Adrenal gland (tissue), 19 donors: ENCODE measurements at places on chromosomes 7 and 10.
A peak's percentile ranks its signal among the peaks of the same experiment; 100 is the strongest.

- no peak overlapping the region for H3K4me3 ChIP-seq
- H3K27me3 ChIP-seq, result no peaks in the 10 kb centered on the region
- H3K36me3 ChIP-seq, result no peaks in the 10 kb centered on the region
- no peak overlapping the region for H3K27ac ChIP-seq
Measured at GRCh38 chr10:130065251-130065650, 45.4 kb downstream of the C10orf143 start.

DNA sequence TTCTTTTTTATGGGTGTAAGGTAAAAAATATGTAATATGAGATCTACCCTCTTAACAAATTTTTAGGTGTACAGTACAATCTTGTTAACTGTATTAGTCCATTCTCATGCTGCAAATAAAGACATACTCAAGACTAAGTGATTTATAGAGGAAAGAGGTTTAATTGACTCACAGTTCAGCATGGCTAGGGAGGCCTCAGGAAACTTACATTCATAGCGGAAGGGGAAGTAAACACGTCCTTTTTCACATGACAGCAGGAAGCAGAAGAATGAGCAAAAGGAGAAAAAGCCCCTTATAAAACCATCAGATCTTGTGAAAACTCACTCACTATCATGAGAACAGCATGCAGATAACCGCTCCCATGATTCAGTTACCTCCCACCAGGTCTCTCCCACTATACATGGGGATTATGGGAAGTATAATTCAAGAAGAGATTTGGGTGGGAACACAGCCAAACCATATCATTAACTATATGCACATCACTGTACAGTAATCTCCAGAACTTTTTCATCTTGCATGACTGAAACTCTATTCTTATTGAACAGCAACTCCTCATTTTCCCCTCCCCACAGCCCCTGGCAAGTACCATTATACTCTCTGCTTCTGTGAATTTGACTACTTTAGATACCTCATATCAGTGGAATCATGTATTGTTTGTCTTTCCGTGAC is 127.4 kb downstream of the WNT2 start:
- no peaks in the 10 kb centered on the region for H3K4me1 ChIP-seq
- H3K36me3 ChIP-seq, result no peaks in the 10 kb centered on the region
- no peak overlapping the region for H3K27ac ChIP-seq

- H3K27me3 ChIP-seq, result peaks cover 18% of the 10 kb centered on the region
- H3K4me1 ChIP-seq, result no peaks in the 10 kb centered on the region
- no peak for DNase-seq
- no peak overlapping the region for H3K27ac ChIP-seq
- no peak overlapping the region for H3K4me3 ChIP-seq
Measured at GRCh38 chr7:24279512-24279911, 4.5 kb upstream of the NPY start.

GRCh38 chr7:27106181-27106900 is 3.9 kb upstream of the HOXA2 start:
- no peaks in the 10 kb centered on the region for H3K36me3 ChIP-seq
- no peaks in the 10 kb centered on the region for H3K4me1 ChIP-seq
- DNase-seq, result no peak
- peak overlapping the region; percentile 90 for H3K27ac ChIP-seq
- no peaks in the 10 kb centered on the region for H3K27me3 ChIP-seq
- peak overlapping the region; percentile 44 for H3K4me3 ChIP-seq

- no peak for DNase-seq
- no peaks in the 10 kb centered on the region for H3K36me3 ChIP-seq
- no peaks in the 10 kb centered on the region for H3K27me3 ChIP-seq
- H3K4me1 ChIP-seq, result no peaks in the 10 kb centered on the region
Measured at GRCh38 chr10:129756912-129757901, 206.9 kb downstream of the EBF3 start.

DNA sequence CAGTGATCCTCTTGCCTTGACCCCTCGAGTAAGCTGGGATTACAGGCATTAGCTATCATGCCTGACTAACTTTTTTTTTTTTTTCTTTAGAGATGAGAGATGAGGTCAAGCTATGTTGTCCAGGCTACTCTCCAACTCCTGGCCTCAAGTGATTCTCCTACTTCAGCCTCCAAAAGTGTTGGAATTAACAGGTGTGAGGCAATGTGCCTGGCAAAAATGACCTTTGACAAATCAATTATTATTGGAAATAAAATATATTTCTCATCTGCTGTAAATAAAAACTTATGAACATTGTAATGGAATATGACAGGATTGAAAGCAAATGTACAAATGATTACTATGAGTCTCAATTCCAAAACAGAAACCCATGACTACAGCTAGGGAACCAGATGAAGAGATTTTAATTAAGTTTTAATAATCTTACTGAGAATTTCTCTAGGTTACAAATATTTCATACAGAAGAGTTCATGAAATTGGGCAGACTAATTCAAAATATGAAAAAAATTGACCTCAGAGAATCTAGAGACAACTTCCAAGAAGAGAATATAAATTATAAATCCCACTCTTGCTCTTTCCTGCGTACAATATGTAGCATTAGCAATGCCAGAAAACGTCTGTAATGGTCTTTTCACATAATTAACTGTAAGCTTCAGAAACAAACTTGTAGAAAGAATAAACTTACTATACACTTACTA is 414.7 kb downstream of the DGKB start:
- H3K4me1 ChIP-seq, result no peaks in the 10 kb centered on the region
- no peaks in the 10 kb centered on the region for H3K27me3 ChIP-seq
- H3K4me3 ChIP-seq, result no peak overlapping the region
- DNase-seq, result no peak
- no peaks in the 10 kb centered on the region for H3K36me3 ChIP-seq

DNA sequence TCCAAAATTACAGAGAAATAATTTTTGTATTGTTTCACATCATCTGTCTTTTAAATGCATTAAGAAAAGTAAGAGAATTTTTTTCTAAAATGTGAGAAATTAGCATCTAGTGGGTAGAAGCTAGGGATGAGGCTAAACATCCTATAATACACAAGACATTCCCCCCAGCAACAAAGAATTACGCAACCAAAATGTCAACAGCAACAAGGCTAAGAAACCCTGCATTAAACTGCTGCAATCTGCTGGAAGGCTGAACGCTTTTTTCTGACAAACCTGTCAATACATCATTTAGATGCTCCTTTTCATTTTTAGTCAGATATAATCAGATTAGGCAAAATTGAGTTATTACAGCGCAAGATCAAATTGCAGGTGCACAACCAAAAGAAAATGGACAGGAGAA is 162.2 kb downstream of the C1GALT1 start:
- no peak overlapping the region for H3K4me3 ChIP-seq
- H3K36me3 ChIP-seq, result no peaks in the 10 kb centered on the region
- no peak overlapping the region for H3K27ac ChIP-seq
- H3K4me1 ChIP-seq, result no peaks in the 10 kb centered on the region
- no peaks in the 10 kb centered on the region for H3K27me3 ChIP-seq

DNA sequence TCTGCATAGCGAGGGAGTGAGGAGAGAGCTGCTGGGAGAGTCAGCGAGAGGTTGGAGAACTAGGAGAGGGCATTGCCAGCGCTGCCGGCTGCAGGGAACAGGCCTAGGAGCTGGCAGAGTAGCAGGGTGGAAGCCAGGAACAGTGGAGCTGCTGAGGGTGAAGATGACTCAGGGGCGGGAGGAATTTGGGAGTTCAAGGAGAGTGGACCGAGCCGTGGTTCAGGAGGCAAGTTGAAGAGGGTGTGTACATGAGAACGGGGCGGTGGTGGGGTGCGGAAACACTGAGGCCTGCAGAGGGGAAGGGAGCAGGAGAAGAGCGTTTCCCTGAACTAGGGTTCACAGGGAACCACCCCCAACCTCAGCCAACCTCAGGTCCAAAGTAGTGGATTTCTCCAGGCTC is 31.5 kb downstream of the HIF1AN start:
- no peaks in the 10 kb centered on the region for H3K36me3 ChIP-seq
- no peak for DNase-seq
- no peak overlapping the region for H3K4me3 ChIP-seq
- H3K27ac ChIP-seq, result no peak overlapping the region
- peaks cover 37% of the 10 kb centered on the region for H3K27me3 ChIP-seq

GRCh38 chr10:104120512-104120902 is 1.5 kb upstream of the SFR1 start:
- no peak overlapping the region for H3K4me3 ChIP-seq
- H3K27ac ChIP-seq, result peak overlapping the region; percentile 85
- no peak for DNase-seq
- no peaks in the 10 kb centered on the region for H3K27me3 ChIP-seq
- no peaks in the 10 kb centered on the region for H3K4me1 ChIP-seq
- no peaks in the 10 kb centered on the region for H3K36me3 ChIP-seq

- H3K36me3 ChIP-seq, result no peaks in the 10 kb centered on the region
- DNase-seq, result peak; percentile 14
- no peak overlapping the region for H3K4me3 ChIP-seq
- H3K27ac ChIP-seq, result no peak overlapping the region
Measured at GRCh38 chr7:32335107-32335506, 155.1 kb downstream of the LSM5 start.

DNA sequence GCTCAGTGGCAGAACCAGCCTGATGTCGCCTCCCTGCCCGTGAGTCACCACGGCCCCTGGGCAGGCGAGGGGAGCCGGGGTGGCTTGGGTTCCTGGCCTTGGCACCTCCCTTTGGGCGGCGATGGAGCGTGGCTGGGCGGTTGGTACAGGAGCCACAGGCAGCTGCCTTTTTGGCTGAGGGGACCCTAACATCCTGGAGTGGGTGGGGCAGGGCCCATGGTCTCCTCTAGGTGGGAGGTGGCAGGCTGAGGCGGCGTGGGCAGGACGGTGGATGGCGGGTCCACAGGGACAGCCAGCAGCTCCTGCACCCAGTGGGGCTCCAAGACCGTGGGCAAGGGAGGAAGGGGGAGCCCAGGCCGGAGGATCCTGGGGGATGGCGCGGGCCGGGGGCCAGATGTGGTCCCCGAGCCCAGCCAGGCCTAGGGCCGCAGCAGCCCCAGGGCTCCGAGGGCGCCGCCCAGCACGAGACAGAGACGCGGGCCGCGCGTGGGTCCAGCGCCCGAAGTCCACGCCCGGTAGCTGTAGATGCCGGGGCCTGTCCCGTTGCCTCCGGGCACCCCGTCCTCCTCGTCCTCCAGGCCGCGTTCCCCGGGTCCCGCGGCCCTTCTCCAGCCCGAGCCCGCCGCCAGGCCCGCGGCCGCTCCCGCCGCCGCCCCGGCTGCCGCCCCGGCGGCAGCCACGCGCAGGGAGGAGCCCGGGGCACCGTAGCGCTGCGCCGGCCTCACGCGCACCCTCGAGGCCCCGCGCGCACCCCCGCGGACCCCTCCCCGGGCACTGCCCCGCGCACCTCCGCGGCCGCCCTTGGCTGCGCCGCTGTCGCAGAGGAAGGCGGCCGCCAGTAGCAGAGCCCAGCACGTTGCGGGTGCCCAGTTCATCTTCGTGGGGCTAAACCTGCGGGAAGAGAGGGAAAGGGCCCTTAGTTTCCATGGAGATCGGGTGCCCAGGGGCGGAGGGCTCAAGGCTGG is 1.3 kb downstream of the SPRN start:
- H3K4me3 ChIP-seq, result no peak overlapping the region
- H3K4me1 ChIP-seq, result peaks cover 3% of the 10 kb centered on the region
- DNase-seq, result peak; percentile 55
- no peak overlapping the region for H3K27ac ChIP-seq
- H3K27me3 ChIP-seq, result no peaks in the 10 kb centered on the region

GRCh38 chr7:155963771-155964195 is 151.5 kb upstream of the SHH start:
- H3K27me3 ChIP-seq, result no peaks in the 10 kb centered on the region
- no peak overlapping the region for H3K4me3 ChIP-seq
- no peak for DNase-seq

DNA sequence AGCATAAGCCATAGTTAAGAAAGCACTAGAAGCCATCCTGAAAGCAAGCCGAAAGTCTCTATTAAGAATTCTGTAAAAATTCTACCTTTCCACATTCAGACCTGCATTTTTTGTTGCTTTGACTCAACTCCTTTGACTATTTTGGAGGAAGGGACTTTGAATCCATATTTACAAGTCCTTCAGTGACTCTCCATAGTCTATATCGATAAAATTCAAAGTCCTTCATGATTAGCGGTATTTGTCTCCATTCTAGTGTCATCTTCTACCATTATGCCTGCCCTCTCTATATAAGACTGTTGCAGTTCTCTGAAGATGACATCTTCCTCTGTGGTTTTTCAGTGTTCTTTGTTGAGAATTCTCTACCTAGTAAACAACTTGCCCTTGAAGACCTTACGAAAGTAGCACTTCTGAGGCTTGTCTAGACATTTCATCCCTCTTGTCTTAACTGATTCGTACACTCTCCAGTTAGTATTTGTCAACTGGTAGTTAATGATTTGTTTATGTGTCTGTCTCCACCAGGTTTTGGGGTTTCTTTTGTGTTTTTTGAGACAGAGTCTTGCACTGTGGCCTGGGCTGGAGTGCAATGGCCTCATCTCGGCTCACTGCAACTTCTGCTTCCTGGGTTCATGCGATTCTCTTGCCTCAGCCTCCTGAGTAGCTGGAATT is 1.7 kb downstream of the CCSER2 start:
- H3K4me3 ChIP-seq, result no peak overlapping the region
- no peaks in the 10 kb centered on the region for H3K27me3 ChIP-seq
- H3K4me1 ChIP-seq, result peaks cover 6% of the 10 kb centered on the region
- no peak for DNase-seq
- no peak overlapping the region for H3K27ac ChIP-seq

GRCh38 chr7:137946011-137946410 is 55.9 kb downstream of the CREB3L2 start:
- DNase-seq, result no peak
- H3K27me3 ChIP-seq, result no peaks in the 10 kb centered on the region
- peaks cover 40% of the 10 kb centered on the region for H3K4me1 ChIP-seq
- no peak overlapping the region for H3K4me3 ChIP-seq

DNA sequence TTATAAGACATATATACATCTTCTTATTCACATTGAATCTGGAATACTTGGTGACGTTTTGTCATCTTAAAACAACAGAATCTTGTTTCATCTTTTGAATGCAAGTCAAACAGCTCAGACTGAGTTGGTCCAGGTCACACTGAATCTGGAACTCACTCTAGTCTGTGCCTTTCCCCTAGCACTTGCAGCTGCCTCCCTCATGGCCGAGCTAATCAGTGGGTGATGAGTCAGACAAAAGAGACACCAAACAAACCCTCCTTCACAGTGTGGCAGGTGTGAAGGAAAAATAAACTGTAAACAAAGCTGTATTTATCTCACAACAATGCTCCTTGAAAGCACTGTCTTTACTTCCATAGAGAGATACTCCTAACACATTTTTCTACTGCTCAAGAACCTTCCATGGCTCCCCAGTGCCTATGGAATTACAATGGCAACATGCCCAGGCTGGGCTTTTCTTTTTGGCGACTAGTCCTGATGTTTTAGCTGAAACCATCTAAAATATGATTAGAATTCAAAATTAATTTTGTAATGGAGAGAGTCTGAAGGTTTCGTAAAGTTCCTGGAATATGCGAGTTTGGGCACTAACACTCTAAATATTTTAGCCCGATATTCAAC is 140.0 kb downstream of the ZNF365 start:
- no peaks in the 10 kb centered on the region for H3K4me1 ChIP-seq
- no peaks in the 10 kb centered on the region for H3K27me3 ChIP-seq
- no peaks in the 10 kb centered on the region for H3K36me3 ChIP-seq
- H3K27ac ChIP-seq, result no peak overlapping the region
- no peak overlapping the region for H3K4me3 ChIP-seq
- no peak for DNase-seq

- no peak overlapping the region for H3K4me3 ChIP-seq
- H3K4me1 ChIP-seq, result no peaks in the 10 kb centered on the region
- no peak overlapping the region for H3K27ac ChIP-seq
- DNase-seq, result no peak
- no peaks in the 10 kb centered on the region for H3K36me3 ChIP-seq
Measured at GRCh38 chr10:8229153-8229552, 174.7 kb downstream of the GATA3 start.

GRCh38 chr10:112421731-112422130 is 25.0 kb downstream of the ZDHHC6 start:
- H3K4me1 ChIP-seq, result no peaks in the 10 kb centered on the region
- no peaks in the 10 kb centered on the region for H3K27me3 ChIP-seq
- H3K4me3 ChIP-seq, result no peak overlapping the region
- H3K27ac ChIP-seq, result no peak overlapping the region
- no peaks in the 10 kb centered on the region for H3K36me3 ChIP-seq
